ENCODE measurements at places on chromosomes 1 and 21.

DNA sequence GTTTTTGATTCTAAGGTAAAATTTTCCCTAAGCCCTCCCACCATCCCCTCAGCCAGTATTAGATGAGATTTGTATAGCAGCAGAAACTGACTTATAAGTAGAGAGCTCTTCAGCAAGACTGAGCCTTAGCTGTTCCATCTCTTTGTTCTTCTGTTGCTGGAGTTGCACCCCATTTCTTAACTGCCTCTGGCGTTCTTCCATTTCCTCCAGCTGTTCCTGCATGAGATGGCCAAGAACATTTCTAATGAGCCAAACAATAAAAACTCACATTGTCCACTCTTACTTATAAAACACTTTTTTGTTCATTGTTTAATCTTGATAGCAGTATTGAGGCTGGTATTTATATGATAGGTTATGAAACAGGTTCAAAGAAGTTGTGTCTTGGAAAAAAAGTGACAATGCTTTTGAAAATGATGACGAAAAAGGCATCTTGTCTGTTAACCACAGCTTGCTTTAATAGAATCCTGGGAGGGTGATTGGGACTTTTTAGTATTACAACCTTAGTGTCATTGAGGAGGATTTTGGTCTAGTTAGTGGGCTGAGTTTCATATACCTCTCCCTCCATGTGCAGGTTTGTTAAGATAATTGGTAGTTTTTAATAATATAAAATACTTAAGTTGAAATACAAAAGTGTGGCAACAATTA, 18.3 kb downstream of the SYNC start:
- no peak for DNase-seq

DNA sequence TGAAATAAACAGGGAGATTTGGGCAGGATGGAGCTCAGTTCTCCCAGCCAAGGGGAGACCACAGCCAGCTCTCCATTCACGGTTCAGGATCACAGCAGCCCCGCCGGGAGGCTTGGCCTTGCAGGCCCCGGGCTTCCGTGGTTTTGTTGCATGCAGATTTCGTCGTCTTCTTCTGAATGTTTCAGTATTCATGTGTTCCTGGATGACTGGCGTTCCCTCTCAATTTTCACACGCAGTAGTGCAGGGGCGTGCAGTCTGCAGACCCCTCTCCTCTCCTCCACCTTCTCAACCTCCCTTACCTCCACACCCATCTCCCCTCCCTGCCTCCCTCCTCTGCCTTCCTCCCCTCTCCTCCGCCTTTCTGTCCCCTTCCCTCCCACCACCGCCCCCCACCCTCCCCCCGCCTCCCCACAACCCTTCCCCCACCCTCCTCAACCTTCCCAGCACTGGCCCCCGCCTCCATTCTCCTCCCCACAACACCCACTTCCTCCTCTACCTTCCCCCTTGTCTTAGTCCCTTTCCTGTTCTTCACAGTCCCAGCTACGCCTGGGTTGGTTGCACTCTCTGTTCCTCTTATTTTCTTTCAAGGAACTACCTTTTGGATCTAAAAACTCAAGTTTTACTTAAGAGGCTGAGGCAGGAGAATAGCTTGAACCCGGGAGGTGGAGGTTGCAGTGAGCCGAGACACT, 8.4 kb upstream of the SLC19A1 start:
- DNase-seq = no peak

- no peak for DNase-seq
Measured at GRCh38 chr21:18443085-18443484, 39.5 kb upstream of the TMPRSS15 start.

DNA sequence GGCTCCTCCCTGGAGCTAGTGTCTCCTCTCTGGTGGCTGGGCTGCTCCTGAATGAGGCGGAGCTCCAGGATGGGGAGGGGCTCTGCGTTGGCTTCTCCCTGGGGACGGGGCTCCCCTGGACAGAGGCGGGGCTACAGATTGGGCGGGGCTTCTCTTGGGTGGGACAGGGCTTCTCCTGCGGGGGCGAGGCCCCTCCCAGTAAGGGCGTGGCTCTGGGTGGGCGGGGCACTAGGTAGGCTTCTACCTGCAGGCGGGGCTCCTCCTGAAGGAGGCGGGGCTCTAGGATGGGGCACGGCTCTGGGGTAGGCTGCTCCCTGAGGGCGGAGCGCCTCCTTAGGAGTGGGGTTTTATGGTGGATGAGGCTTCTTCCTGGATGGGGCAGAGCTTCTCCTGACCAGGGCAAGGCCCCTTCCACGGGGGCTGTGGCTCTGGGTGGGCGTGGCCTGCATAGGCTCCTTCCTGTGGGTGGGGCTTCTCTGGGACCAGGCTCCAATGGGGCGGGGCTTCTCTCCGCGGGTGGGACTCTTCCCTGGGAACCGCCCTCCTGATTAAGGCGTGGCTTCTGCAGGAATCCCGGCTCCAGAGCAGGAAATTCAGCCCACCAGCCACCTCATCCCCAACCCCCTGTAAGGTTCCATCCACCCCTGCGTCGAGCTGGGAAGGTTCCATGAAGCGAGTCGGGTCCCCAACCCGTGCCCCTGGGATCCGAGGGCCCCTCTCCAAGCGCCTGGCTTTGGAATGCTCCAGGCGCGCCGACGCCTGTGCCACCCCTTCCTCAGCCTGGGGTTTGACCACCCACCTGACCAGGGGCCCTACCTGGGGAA, 22.7 kb upstream of the ARF1 start:
- DNase-seq = peak; percentile 66

DNA sequence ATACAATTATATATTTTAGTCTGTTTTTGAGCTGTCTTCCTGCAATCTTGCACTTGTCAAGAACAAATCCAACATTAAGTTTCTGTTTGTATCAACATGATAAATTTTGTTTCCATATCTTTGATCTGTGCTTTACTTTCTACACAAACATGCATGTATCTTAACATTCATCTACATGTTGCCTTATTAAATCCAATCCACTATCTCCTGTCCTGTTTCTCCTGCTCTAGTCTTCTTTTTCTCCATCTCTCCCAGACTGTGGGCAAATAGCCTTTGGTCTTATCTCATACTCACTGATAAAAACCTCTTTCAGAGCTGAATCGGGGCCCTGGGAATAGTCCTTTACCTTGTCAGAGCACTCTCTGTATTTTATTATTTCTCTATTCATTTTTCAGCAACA, 101.3 kb downstream of the PLPPR4 start:
- DNase-seq = no peak

Data from stimulated activated naive CD4-positive, alpha-beta T cell (primary cell).